ENCODE measurements at places on chromosomes 3 and 15. TPM values are rescaled to one million over a fixed set of nuclear protein-coding genes. Genes with fewer than 3 reads are reported as not detected.

DNA sequence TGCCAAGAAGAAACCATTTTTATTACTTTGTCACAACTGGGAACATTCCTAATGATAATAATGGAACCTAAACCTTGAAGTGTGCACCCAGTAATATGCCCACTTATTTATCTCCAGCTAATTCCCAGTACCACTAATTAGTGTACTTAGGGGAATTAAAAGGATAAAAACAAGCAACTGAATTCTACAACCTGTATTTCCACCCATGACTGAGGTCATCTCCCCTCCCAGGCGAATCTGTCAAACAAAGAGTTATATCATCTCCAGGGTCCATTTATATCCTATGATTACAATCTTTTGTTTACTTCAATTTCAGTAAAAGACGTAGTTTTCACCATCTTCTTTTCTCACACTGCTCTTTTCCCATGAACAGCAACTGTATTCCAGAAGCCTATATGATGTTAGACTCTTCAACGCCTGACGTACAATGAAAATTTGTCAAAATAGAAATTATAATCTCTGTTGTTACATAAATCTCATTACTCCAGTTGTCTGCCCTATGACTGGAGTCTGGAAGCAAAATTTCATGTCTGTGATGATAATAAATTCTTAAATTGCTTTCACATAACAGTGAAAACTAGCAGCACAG, 177.6 kb downstream of the GOLIM4 start:
- H3K4me3 ChIP-seq: no peak overlapping the region
- no peaks in the 10 kb centered on the region for H3K4me1 ChIP-seq
- no peaks in the 10 kb centered on the region for H3K36me3 ChIP-seq
- DNase-seq: no peak
- H3K27me3 ChIP-seq: no peaks in the 10 kb centered on the region
- no peak overlapping the region for H3K27ac ChIP-seq

DNA sequence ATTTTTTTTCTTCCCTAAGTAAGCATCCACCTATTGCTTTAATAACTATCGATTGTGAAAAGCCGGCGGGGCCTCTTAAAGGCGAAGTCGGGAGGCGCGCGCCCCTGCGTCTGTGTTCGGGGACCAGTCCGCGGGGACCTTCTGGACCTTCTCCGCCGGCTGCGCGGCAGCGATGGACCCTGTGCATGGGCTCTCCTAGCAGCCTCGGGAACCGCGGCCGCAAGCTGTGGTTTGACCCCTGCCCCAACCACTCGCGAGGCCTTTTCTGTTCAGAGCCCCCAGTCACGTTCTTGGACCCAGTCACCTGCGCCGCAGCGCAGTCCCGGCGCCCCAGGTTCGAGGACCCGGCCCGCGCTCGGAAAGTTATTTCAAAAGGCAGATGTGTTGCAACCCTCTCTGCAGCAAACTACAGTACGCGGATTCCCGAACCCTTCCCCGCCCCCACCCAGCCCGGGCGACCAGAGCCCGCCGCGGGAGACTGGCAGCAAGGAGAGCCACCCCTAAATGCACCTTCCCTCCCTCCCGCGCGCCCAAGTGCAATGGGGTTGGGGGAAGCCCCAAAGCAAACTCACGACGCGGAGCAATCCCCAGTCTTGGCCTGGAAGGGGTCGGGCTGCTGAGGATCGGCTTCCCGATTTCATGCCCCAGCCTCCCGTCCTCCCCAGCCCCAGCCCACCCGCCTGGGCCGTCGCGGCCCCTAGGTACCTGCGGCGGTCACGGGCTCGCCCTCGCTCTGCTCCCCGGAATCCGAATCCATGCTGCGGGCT, 684 bp downstream of the TNFAIP8L3 start:
- no peaks in the 10 kb centered on the region for H3K27me3 ChIP-seq
- peaks cover 13% of the 10 kb centered on the region for H3K4me1 ChIP-seq
- H3K4me3 ChIP-seq: peak overlapping the region; percentile 59

DNA sequence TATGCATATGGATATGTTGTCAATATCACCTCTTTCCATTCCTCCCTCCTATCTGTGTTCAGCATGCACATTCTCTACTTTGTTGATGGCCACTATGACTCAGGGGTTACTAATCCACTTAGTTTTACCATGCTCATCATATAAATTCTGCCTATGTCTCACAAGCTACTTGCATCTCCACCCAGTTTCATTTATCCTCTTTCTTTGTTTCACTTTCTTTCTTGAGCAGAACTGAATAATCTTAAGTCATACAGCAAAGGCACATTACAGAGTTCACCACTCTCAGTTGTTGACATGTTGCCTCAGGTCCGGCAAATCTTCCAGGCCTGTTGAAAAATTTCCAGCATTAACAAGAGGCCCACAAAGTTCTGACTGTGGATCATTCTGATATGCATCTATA, 71.5 kb downstream of the SSR3 start:
- no peak overlapping the region for H3K4me3 ChIP-seq
- H3K27ac ChIP-seq: peak overlapping the region; percentile 19
- no peak for DNase-seq
- H3K27me3 ChIP-seq: no peaks in the 10 kb centered on the region
- no peaks in the 10 kb centered on the region for H3K4me1 ChIP-seq

CELSR3 gene
- 0.33 TPM for total RNA-seq

GP9 gene
- not detected for total RNA-seq

DNA sequence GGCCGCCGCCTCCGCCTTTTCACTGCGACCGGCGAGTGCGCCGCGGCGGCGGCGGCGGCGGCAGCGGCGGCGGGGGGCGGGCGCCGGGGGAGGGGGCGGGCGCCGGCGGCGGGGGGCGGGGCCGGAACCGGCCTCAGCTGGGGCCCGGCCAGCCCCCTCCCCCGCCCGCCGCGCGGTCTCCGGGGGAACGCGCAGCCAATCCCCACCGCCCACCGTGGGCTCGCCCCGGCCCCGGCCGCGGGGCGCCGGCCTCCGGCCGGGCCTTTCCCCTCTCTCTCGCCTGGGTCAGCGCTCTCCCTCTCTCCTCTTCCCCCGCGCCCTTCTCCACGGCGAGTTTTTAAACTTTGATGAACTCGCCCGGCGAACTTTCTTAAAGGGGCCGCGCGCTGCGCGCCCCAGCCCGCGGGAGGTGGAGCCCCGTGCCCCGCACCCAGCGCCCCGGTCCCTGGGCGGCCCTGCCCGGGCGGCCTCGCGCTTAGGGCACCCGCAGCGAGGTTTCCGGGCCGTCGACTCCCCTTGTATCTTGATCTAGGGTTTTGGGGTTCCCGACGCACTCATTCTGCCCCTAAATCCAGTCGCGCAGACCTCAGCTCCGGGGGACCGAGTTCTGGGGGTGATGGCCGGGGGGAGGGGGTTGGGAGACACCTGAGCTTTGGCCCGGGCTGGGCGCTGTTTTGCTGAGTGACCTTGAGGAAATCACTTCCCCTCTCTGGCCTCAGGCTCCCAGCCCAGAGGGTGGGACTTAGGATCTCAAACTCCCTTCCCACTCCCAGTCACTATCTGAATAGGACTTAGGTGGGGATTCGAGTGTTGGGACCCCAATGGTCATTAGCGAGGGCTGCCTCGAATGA, at the start of gene RBPMS2:
Gene RBPMS2, minus strand, starts transcription at position 39 of the 851 bp plus-strand sequence. CDS start 270 bp downstream, outside the sequence.
- DNase-seq: peak; percentile 60
- no peaks in the 10 kb centered on the region for H3K27me3 ChIP-seq

- H3K27me3 ChIP-seq: no peaks in the 10 kb centered on the region
- no peaks in the 10 kb centered on the region for H3K36me3 ChIP-seq
- no peak overlapping the region for H3K4me3 ChIP-seq
- no peak overlapping the region for H3K27ac ChIP-seq
Measured at GRCh38 chr3:136366289-136366688, 116.1 kb downstream of the PCCB start.

- no peaks in the 10 kb centered on the region for H3K4me1 ChIP-seq
- H3K27me3 ChIP-seq: no peaks in the 10 kb centered on the region
- no peak for DNase-seq
- H3K36me3 ChIP-seq: no peaks in the 10 kb centered on the region
Measured at GRCh38 chr3:4963669-4964570, 15.3 kb upstream of the BHLHE40 start.

DNA sequence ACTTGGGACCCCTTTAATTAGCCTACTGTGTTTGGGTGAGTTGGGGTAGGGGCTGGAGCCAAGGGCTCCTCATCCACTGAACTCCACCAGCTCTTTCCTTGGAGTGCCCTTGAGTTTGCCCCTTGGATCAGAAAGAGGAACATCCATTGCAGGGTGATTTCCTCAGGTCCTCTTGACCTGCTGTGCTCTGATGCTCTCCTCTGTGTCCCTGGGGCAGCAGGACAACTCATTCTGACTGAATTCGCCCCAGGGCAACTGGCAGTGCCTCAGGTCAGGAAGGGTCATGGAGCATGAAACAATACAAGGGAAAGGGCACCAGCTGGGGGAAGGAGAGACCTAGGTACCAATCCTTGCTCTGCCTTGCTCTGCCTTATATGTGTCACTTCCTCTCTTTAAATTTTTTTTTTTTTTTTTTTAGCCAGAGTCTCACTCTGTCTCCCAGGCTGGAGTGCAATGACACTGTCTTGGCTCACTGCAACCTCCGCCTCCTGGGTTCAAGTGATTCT, 47.8 kb downstream of the BSN start:
- no peaks in the 10 kb centered on the region for H3K36me3 ChIP-seq
- no peak overlapping the region for H3K4me3 ChIP-seq
- H3K27ac ChIP-seq: no peak overlapping the region
- H3K27me3 ChIP-seq: no peaks in the 10 kb centered on the region
- no peak for DNase-seq

GRCh38 chr3:150970665-150971324, 1.7 kb downstream of the CLRN1 start:
- H3K4me3 ChIP-seq: no peak overlapping the region
- H3K4me1 ChIP-seq: no peaks in the 10 kb centered on the region
- H3K36me3 ChIP-seq: no peaks in the 10 kb centered on the region

APOD gene
- total RNA-seq: 0.29 TPM

MLF1 gene
- total RNA-seq: 0.32 TPM

DNA sequence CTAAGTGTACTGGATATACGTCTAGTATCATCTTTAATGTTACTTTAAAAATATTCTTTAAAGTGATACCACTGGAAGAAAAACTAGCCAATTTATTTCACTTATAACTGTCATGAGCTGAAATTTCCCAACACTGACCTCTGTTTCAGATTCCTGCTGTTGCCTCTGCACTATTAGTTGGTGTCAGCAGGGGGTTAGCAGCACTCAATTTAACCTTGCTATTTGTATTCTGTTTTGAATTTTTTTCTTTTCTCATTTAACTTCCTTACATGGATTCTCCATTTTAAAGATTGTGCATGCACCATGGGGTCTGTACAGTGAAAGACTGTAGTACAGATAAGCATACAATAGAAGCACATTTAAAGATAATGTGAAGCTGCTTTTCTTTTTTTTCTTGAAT, 169.2 kb downstream of the UBE2E2 start:
- no peaks in the 10 kb centered on the region for H3K27me3 ChIP-seq
- no peak overlapping the region for H3K4me3 ChIP-seq
- peaks cover 9% of the 10 kb centered on the region for H3K4me1 ChIP-seq
- DNase-seq: no peak

TEX55 gene
- not detected for total RNA-seq

GRCh38 chr15:38638811-38639210, 74.2 kb upstream of the RASGRP1 start:
- H3K27ac ChIP-seq: no peak overlapping the region
- H3K36me3 ChIP-seq: no peaks in the 10 kb centered on the region
- no peak for DNase-seq
- no peak overlapping the region for H3K4me3 ChIP-seq
- no peaks in the 10 kb centered on the region for H3K27me3 ChIP-seq

DNA sequence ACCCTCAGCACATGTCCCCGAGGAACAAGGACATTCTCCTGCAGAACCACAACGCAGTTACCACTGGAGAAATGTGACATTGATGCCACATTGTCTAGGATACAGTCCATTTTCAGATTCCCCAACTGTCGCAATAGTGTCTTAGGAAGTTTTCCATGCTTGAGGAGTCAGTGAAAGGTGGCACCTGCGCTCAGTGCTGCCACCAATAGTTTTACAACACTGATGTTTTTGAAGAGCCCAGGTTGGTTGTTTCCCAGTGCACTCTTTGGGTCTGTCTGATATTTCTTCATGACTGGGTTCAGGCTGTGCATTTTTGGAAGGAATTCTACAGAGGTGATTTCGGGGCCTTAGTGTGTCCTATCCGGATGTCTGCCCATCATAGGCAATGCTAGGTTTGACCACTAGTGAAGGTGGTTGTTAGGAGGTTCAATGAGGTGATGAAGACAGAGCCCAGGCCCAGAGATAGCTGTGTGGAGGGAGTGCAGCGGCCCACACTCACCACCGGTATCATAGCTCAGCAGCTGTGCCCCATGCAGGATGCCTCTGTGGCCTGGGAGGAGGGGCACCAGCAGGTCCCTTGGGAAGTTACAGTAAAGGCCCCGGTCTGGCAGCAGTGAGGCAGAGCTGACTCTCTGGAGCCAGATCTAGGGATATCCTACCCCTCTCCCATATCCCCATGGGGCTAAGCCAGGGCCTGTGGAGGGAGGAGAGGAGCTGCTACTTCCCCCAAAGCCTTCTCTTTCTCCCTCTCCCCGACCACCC, 96.6 kb downstream of the DNAJB8 start:
- no peak for DNase-seq
- H3K27me3 ChIP-seq: no peaks in the 10 kb centered on the region
- H3K4me3 ChIP-seq: no peak overlapping the region
- H3K4me1 ChIP-seq: no peaks in the 10 kb centered on the region
- no peaks in the 10 kb centered on the region for H3K36me3 ChIP-seq

- H3K27me3 ChIP-seq: no peaks in the 10 kb centered on the region
- DNase-seq: no peak
- no peak overlapping the region for H3K27ac ChIP-seq
- no peak overlapping the region for H3K4me3 ChIP-seq
Measured at GRCh38 chr3:5298453-5298852, 110.9 kb downstream of the EDEM1 start.

Measured in right lobe of liver (tissue), 6 donors.